CD4-positive, alpha-beta T cell (primary cell): ENCODE measurements at places on chromosomes 5 and 9.

- no peak for DNase-seq
Measured at GRCh38 chr5:142826741-142827492, 56.7 kb downstream of the ARHGAP26 start.

- DNase-seq = no peak
Measured at GRCh38 chr5:148091991-148092964, 28.5 kb downstream of the SPINK5 start.

DNA sequence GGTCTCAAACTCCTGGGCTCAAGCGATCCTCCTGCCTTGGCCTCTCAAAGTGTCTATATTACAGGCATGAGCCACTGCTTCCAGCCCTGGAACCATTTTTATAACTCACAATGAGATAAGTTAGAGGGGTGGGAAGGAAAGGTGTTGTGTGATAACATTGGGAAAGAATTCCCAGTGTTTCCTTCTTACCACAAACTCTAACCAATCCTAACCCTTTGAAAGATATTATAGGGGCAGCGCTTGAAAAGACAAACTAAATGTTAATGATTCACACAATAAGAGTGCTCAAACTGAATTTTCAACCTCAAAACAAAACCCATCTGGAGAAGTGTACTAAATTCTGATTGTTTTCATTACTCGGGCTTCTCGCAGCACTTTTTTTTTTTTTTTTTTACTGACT lies 109.7 kb downstream of the TSSK1B start:
- no peak for DNase-seq

DNA sequence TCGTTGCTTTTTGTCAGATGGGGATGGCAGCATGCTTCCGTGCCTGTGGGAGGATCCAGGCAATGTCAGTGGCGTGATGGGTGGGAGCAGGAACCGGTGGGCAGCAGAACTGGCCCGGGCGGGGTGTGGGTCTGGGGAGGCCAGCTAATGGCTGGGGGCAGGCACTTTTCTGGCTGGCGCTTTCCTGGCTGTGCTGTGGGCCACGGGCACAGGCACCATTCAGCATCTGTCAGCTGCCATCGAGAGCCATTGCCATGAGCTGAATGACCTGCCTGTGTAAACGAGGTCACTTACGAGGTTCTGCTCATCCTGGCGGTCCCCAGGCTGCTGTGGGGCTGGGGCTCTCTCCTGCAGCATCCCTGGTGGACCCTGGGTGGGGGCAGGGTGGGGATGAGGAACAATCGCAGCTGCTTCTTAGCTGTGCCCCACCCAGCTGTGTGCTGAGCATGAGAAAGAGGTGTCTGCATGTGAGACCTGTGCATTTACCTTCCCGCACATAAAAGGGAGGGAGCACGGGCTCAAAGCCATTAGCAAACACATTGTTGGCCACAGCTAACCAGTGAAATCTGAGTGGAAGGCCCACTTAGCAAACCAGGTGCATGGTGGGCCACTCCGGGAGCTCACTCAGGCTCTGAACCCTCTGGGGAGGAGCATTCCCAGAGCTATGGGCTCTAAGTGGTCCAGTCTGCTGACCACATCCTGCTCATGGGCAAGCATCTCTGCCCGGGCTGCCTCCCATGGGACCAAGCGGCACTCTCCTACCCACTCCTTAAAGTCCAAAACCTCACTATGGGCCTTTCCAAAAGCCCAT lies 41.3 kb upstream of the OLFM1 start:
- DNase-seq = no peak

DNA sequence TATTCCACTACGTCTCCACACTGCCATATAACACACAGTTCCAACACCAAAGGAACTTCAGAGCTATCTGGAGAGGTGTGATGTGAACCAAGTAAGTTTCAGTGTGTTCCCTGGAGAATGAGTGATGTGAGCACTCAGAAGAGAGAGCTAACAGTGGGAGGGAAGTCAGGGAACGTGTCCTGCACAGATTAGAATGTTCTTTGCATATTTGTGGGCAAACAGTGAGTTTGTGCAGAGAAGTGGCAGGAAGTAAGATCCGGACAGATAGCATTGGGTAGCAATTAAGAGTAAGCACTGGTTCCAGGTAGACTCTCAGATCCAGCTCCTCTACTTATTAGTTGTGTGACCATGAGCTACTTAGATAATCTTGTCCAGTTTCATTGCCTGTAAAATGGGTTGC lies 206.4 kb downstream of the PDZD2 start:
- no peak for DNase-seq
